ENCODE measurements at places on chromosomes 5 and 9.

GRCh38 chr5:160548949-160549645 is 127.4 kb downstream of the PTTG1 start:
- DNase-seq, result no peak

GRCh38 chr5:180135967-180136629 is 64.5 kb upstream of the RNF130 start:
- no peak for DNase-seq

DNA sequence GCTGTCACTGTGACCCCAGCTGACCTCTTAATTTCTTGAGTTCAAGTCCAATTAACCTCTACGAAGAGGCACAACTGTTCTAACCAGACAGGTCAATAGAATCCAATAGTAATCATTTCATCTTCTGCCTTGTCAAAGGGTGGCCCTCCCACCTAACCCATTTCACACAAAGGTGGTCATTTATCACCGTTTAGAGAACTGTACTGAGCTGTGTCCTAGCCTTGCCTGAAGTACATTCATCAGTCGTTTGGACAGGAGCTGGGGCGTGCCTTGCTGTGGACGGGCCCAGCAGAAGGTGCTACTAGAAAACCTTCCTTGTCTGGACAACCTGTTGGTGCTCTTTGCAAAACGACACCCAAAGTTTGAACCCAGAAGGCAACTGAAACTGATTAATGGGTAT is 605.4 kb downstream of the ISL1 start:
- no peak for DNase-seq

GRCh38 chr5:178334861-178335260 is 102.3 kb upstream of the PHYKPL start:
- DNase-seq, result no peak

- DNase-seq, result no peak
Measured at GRCh38 chr5:96977228-96977627, 41.3 kb downstream of the LNPEP start.

- DNase-seq, result no peak
Measured at GRCh38 chr5:158722940-158723339, 376.8 kb downstream of the EBF1 start.

- peak; percentile 74 for DNase-seq
Measured at GRCh38 chr9:124267271-124267807, 9.6 kb downstream of the NEK6 start.

GRCh38 chr9:129557192-129558036 is 63.5 kb downstream of the C9orf50 start:
- no peak for DNase-seq

GRCh38 chr9:93224591-93224990 is 40.7 kb downstream of the WNK2 start:
- no peak for DNase-seq

- DNase-seq, result peak; percentile 6
Measured at GRCh38 chr5:72166070-72166979, 59.0 kb downstream of the MAP1B start.

GRCh38 chr5:124021776-124022175 is 509.8 kb downstream of the CSNK1G3 start:
- no peak for DNase-seq

DNA sequence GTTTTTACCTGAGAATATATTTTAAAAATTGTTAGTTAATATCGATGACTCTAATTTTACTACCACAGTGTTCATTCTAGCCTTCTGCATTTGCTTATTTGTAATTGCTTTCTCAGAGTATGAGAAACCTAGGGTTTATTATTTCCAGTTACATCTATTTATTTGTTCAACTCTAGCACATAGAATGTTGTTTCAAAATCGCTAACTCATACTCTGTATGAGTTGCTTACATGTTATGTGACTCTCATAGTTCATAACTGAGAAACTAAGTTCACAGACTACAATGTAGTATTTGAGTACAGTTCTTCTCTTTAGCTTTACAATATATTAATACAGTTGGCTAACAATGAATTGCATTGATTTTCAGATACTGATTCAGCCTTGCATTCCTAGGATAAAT is 103.2 kb downstream of the MACROH2A1 start:
- DNase-seq, result no peak

DNA sequence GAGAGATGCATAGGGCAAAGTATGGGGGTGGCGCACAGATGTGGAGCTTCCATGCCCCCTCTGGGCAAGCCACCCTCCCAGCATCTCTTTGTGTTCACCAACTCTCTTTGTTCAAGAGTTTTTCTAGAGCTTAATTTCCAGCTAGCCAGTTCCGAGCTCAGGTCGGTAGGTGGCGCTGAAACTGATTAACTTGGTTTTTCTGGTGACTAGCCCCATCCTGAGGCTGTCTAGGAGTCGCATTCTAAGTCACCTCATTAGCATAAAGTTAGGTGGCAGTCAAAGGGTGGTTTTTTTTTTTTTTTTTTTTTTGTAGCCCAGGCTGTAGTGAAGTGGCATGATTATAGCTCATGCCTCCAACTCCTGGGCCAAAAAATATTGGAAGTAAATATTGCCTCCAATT is 476.4 kb downstream of the KDM4C start:
- DNase-seq, result peak; percentile 51

- DNase-seq, result no peak
Measured at GRCh38 chr9:111615928-111616327, 15.2 kb upstream of the DNAJC25 start.

DNA sequence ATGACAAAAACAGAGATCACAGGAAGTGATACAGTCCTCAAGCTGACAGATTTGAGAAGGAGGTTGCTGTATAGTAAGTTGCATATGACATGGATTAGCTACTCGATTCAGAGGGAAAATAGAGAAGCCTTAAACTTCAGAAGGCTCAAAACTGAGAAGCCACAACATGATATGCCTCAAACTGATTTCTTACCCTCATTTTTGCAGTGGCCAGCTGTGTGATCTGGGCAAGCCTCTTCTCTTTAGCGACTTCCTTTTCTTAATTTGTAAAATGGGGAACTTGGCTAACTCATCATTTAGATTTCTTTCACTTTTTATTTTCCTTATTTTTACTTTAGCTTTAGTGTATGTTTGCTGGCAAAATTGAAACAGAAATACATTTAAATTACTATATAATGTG is 421.1 kb downstream of the KIF4B start:
- DNase-seq, result peak; percentile 9

DNA sequence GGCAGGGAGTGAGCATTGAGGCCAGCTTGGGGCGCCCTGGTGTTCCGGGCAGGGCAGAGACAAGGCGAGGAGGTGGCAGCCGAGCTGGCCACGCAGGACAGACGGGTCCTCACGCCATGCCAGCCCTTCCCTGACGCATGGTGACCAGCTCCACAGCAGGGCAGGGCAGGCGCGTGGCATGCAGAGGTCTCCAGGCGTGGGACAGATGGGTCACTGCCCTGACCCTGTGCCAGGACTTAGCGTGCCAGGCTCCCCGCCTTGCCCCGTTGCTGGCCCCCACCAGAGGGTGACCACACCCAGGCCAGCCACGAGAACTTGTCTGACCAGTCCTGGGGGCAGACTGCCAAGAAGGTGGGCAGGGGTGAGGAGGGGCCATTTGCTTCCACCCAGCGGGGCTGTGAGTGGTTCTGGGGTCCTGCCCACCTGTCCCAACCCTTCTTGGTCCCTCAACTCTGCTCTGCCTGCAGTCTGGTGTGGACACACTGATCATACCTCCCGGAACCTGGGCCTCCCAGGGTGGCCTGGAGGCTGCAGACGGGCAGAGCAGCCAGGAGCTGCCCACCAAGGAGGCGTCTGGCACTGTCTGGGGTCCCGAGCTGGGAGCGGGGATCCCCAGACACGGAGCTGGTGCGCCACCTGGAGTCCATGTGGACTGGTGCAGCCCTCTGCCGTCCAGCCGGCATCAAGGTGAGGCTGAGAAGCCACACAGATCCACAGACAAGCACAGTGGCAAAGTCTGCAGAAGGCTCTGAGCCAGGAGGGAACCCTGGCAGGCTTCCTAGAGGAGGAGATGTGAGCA is at the start of gene RNF224:
RNF224 (plus strand) TSS at position 449 of the 799 bp plus-strand sequence. CDS start 834 bp downstream, outside the sequence.
- DNase-seq, result peak; percentile 77

DNA sequence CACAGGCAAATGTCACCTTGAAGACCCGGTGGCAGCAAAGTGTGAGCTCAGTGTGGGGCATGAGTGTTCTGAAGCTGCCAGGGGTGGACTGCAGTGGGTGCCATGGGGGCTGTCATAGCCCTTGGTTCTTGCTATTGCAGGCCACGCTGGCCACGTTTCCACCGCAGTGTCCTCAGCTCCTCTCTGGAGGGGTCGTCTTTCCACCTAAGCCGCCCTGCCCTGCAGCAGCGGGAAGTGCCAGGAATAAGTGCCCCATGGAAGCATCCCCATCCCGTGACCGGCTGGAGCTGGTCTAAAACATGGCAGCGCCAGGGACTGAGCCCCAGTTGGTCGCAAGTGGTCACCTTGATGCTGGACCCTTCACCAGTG is 6.9 kb downstream of the OBP2B start:
- no peak for DNase-seq

DNA sequence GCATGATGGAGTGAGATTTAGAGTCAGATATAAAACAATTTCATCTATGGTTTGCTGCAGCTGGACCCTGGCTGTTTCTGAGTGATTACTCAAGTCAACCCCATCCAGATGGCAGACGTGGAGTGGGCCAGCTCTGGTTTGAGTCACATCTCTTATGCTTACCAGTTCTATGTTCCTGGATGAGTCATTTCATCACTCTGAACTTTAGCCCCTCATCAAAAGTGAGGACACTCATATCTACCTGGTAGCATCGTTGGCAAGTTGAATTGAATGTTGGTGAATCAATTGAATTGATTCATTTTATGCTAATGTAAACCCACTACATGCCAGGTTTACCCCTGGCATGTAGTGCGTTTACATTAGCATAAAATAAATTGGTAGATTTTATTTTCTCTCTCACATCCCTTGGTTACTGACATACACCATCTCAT is 176.4 kb downstream of the FGF18 start:
- peak; percentile 39 for DNase-seq

- peak; percentile 86 for DNase-seq
Measured at GRCh38 chr5:67983251-67984110, 232.1 kb upstream of the PIK3R1 start.

DNA sequence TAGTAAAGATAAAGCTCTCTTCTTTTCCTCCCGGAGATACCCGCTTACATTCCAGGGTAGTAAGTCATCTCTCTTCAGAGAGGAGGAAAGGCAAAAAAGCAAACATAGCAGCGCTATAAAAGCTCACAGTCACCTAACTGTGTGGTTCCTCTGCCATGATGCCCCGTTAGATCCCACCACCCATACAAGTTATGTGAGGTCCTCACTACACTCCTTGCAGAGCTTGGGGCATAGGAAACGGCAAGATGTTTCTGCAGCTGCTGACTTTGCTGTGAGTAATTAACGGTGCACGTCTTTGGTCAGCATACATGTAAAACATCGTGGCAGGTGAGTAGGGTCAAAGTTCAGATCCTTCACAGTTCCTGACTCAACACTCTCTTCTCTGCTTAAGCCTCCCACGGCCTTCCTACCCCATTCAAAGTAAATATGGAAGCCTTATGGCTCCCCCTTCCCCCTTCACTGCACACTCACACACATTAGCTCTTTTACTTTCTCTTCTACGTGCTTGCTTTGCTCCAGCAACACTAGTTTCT is 218.9 kb downstream of the DIRAS2 start:
- no peak for DNase-seq

DNA sequence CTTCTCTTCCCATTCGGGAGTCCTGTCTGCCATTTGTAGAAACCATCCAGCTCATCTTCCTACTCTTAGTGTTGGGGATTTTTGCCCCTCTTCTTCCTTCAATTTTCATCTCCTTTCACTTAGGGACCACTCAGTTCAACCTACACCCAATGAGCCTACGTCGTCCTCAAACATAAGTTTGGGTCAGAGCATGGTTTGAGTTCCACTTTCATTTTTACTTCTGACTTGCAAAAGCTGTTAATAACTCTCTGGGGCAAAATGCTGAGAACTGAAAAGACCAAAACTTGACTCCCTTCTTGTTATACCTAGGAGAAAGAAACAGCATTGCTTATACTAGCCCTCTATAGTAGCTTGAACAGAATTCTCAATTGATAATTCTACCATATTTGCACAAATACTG is 381.5 kb upstream of the MPDZ start:
- no peak for DNase-seq

DNA sequence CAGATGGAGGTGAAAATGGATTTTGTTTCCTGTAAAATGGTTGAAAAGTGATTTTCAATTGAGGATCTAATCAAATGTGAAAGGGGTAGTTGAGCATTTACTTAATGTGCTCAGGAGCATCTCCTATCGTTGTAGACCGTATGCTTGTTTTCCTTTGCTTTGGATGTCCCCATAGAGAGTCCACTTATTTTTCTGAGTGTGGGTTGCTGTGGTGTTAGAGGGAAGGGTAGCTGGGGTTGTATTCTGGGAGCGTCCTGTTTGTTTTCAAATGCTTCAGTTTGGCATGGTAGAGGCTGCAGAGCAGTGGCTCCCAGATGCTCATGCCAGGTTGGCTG is 154.1 kb downstream of the MAT2B start:
- DNase-seq, result no peak

DNA sequence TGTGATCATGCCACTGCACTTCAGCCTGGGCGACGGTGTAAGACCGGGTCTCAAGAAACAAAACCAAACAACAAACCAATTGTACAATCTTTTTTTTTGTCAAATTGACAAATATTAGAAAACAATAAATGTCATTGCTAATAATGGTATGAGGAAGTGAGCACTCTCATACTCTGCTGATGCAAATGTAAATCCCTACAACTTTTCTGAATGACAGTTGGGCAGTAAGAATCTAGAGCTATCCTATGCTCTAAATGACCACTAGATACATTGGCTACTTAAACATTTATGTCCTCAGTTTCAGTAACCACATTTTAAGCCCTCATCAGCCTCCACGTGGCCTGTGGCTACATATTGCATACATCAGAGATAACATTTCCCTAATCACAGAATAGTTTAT is 256.2 kb downstream of the FER start:
- no peak for DNase-seq

DNA sequence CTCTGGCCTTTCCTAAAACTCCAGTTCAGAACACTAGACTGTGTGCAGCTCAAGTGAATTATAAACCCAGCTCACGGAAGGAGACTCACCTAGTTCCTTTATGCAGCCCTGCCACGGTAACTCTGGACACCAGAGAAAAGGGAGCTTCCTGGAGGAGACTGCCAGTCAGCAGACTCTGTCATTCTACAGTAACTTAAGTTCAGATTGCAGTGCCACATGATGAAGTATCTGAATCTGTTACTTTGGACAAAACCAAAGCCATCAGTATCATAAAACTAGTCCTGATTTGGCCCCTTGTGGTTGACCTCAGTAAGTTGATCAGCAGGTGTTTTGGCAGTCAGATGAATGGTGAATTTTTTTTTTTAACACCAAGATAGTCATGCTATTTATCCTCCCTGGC is 2.7 kb downstream of the MTRR start:
- DNase-seq, result peak; percentile 26

DNA sequence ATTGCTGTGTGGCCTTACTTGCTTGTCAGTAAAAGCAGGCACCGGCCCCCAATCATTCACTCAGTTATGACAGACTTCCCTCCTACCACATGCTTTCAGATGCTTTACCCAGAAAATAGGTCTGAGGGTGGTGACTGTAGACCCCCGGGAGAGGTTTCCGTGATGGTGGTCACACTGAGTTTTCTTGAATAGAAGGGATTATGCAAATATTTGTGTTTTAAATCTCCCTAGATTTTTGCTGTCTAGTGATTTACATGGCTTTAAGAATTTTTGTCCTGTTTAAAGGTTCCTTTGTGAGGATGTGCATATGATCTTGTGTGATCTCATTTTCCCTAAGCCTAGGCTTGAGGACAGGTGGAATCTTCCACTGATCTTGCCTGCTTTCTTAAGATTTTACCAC is 281.7 kb downstream of the FANCC start:
- no peak for DNase-seq

GRCh38 chr5:122756264-122756911 is 18.5 kb upstream of the SNX2 start:
- peak; percentile 45 for DNase-seq

GRCh38 chr9:4828761-4829160 is 36.0 kb downstream of the RCL1 start:
- no peak for DNase-seq
